AG04449 (cell line): ENCODE measurements at places on chromosomes 1 and 21.

DNA sequence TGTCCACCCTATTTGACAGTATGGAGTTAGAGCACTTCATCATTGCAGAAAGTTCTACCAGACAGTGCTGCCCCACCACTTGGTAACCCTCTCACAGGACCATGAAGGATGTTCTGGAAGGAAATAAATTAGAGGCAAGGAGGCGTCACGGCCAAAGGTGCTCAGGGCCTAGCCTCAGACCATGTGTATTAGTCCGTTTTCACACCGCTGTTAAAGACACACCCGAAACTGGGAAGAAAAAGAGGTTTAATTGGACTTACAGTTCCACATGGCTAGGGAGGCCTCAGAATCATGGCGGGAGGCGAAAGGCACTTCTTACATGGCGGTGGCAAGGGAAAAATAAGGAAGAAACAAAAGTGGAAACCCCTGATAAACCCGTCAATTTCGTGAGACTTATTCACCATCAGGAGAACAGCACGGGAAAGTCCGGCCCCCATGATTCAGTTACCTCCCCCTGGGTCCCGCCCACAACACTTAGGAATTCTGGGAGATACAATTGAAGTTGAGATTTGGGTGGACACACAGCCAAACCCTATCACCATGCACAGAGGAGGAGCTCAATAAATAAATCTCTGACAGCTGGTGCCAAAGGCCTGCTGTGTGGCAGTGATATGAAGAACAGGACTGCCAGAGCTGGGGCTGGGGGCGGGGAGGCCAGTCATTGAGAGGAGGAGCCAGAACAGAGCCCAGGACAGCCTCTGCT, 75.8 kb downstream of the FHAD1 start:
- no peak for DNase-seq

GRCh38 chr21:39216290-39216689, 33.0 kb upstream of the PSMG1 start:
- no peak for DNase-seq

DNA sequence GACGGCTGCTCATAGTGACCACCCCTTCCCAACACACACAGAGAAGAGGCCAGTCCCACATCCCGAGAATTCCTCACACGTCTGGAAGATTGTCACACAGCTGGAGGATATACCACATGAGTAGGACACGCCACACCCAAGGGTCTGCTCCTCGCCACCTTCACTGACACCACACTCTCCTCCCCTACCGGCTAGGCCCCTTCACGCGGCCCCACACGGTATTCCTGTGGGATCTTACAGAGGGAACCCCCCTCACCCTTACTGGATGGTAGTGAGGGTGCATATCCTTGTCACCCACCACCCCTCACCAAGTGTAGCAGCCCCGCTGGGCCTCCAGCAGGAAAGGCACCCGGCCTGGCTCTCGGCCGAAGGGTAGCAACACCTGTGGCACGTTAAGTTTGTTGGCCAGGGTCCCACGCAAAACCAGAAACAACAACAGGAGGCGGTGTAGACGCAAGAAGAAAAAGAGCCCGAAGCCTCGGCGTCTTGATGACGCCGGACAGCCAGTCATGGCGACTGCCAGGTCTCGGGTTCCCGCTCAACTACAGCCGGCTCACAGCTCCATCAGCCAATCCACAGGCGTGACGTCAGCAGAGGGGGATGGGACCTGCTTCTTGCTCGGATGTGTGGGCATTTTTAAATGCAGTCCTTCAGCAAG, at the start of gene NUP210L:
NUP210L (minus strand) TSS at position 540 of the 658 bp plus-strand sequence.
- no peak for DNase-seq

- DNase-seq, result no peak
Measured at GRCh38 chr1:3174487-3175247, 105.7 kb downstream of the PRDM16 start.

DNA sequence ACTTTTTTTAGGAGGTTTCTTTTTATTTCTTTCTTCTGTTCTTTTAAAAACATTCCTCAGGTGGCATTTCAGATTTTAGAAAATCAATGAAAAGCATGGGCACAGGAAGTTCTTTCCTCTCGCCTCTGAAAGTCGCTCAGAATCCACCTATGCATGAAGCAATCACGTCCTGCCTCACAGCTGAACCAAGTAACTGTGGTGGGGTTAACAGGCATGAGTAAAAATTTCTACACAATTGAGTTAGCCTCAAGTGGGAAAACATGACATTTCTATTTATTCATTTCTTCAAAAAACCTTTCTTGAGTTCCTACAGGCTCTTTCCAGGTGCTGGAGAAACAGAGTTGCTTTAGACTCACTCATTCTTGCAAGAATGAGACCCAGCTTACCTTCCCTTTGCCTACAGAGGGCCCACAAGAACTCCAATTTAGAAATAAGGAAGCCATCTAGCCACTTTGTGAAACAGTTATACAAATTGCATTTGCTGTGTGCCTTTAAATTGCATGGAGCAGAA, 508.9 kb upstream of the PKN2 start:
- DNase-seq, result no peak

DNA sequence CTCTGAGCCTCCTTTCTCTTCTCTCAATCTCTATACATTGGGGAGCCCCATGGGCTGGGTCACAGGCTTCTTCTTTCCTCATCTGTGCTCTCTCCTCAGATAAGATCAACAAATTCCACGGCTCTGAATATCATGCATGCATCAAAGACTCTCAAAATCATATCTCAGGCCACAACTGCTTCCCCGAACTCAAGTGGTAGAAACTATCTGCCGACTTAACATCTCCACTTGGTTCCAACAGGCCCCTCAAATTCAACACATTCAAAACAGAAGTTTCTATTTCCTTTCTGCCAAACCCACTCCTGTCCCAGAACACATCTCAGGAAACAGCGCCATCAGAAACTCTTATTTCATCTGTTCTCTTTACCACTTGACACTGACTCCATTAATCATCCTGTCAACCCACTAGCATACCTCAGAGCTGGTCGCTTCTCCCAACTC, 16.7 kb downstream of the DDX59 start:
- DNase-seq, result no peak

GRCh38 chr1:115262886-115263285, 75.2 kb downstream of the NGF start:
- no peak for DNase-seq

DNA sequence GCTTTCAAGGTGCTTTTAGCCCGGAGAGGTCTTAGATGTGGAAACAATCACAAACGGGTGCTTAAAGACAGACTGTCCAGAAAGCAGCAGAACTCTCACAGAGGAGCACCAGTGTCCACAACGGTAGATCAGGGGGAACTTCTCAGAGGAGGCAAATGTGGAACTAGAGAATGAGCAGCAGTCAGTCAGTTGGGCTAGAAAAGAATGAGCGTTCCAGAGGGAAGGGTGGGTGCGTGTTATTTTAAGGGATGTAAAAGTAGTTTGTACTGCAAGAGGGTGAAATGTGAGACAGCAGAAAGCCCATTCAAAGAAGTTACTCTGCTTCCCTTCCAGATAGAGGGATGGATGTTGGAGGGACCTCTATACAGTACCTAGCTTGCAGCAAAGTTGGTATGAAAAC, 30.9 kb downstream of the RGS5 start:
- no peak for DNase-seq

- no peak for DNase-seq
Measured at GRCh38 chr21:35231090-35231489, 182.0 kb upstream of the RUNX1 start.

DNA sequence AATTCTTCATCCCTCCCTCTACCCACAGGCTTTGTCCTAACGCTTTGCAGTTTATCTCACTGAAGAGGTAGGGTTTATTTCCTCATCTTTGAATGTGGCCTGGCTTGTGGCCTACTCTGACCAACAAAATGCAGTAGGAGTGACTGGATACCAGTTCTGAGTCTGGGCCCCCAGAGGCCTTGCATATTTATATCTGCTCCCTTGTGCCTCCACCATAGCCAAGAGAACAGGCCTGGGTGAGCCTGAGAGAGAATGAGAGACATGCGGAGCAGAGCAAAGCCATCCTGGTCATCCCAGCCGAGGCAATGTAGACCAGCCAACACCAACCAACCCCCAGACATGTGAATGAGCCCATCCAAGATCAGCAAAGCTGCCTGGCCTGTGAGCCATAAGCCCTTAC, 30.3 kb downstream of the SMIM12 start:
- no peak for DNase-seq

DNA sequence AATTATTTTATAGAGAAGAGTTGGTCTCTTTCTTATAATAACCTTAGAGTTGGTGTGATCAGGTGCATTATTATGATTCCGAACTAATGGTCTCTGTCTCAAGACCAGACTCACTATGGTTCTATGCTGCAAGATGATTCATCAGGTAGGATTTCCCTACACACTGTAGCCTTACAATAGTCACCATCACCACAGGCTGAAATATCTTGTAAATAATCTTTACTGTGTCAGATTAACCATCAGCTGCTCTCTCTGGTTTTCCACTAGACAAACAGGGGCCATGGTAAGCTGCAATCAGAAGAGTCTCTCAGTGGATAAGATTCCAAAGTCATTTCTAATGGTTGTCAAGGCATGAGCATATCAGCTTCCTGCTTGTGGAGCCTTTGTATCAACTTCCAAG, 4.4 kb upstream of the GBP4 start:
- no peak for DNase-seq

DNA sequence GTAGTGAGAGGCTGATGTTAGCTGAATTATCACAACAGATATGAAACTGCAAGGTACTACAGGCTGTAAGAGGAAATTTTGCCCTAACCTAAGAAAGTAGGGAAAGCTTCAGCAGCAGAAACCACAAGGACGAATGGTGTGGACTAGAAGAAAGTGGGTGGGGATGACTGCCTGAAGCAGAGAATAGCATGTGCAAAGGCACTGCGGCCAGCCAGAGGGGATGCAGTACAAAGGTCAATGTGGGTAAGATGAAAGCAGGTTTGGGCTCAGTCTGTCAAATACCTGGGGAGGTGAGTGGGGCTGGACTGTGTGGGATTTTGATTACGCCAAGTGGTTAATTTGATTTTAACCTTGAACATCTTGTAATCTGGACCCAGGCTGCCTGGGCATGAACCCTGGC, 199.3 kb upstream of the GALNT2 start:
- no peak for DNase-seq

GRCh38 chr1:9340864-9341263, 48.2 kb downstream of the SPSB1 start:
- no peak for DNase-seq

GRCh38 chr1:36199934-36200741, 24.1 kb upstream of the THRAP3 start:
- DNase-seq, result no peak

DNA sequence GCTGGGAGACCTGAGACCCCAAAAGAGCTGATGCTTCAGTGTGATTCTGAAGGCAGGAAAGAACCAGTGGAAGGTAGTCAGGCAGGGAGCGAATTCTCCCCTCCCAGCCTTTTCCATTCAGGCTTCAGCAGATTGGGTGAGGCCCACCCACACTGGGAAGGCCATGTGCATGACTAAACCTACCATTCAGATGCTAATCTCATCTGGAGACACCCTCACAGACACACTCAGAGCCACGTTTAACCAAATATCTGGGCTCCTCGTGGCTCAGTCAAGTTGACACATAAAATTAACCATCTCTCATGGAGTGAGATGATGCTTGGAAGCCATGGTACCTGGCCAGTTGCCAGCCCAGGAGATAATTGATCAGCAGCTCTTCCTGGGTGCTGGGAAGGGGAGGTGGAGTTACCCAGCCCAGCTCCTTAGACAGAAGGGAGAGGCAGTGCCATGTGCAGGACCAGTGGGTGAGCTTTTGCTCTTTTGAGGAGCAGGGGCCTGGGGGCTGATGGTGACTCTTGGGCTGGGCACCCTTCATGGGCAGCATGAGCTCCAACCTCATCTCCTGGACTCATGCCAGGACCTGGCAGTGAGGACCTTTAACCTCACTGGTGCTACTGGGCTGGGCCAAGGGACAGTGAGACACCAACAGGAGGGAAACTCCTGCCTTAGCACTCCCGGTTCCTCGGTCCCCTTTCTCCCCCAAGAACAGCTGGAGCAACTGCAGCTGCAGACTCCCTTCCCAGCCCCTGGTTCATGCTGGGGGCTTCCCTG, 89.0 kb upstream of the ACTL8 start:
- DNase-seq, result no peak

DNA sequence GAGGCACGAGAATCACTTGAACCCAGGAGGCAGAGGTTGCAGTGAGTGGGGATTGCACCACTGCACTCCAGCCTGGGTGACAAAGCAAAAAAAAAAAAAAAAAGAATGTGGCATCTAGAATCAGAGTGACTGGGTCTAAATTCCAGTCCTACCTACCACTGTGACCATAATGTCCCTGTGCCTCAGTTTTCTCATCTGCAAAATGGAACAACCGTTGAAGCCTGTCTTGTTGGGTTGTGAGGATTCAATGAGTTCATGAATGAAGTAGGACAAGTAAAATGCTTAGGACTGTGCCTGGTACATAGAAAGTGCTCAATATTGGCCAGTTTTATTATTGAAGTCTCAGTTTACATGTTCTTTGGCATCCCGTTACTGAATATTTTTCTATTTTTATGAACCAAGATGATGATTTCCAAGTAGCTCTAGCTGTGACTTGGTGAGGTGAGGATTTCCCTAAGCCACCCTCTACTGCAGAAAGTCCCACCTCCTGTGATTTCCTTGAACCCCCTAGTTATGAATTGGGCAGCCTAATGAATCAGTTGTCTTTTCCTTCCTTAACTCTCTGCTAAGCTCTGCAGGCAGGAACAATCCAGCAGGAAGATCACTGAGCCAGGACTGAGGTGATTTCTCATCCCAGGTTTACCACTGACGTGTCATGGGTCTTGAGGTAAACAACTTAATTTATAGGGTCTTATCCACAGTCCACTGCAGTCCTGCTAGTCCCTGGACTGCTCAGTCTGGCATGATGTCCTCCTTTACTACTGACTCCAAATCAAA, 18.9 kb upstream of the MEAF6 start:
- DNase-seq, result no peak

DNA sequence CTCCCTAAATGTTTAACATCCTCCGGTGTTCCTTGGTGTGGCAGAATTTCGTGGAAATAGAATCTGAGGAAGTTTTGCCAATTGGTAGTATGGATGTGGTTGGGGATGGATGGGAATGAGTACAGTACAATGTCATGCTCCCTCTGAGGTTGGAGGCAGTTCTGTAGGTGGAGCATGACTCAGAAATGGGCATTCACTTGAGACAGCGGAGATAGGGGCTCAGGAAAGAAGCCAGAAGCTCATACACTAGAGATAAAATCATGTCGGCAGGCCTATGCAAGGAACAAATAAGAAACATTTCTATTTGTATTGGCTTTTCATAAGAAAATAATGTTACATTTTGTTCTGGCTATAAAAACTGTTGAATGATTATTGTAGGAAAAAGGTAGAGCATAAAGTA, 196.0 kb downstream of the URB2 start:
- no peak for DNase-seq

DNA sequence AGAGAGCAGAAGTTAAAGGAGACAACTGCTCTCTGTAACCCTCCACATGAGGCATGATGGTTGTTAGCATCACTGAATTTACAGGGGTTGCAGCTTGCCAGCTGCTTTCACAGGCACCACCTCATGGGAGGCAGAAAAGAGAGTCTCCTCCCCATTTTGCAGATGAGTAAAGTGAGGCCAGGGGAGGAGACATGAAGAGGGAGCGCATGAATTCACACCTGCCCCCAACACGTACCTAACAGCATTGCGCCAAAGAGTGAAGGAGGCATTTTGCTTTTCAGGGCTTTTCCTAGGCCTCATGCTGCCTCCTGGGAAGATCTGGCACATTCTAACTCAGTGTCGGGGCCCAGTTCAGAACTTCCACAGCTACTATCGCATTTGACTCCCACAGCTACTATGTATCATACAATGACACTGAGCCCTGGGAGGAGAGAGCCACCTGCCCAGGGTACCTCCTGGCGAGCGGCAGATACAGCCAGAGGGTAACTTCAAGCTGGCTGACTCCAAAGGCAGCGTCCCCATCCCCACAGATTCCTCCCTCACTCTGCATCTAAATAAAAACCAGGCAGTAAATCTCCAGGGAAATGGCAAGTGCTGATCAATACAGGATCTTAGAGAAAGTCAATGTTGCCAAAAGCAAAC, 34.0 kb downstream of the GLIS1 start:
- no peak for DNase-seq
